ENCODE measurements at places on chromosomes 5 and 9.

GRCh38 chr5:72618708-72619107 lies 111.5 kb upstream of the ZNF366 start:
- DNase-seq = no peak

DNA sequence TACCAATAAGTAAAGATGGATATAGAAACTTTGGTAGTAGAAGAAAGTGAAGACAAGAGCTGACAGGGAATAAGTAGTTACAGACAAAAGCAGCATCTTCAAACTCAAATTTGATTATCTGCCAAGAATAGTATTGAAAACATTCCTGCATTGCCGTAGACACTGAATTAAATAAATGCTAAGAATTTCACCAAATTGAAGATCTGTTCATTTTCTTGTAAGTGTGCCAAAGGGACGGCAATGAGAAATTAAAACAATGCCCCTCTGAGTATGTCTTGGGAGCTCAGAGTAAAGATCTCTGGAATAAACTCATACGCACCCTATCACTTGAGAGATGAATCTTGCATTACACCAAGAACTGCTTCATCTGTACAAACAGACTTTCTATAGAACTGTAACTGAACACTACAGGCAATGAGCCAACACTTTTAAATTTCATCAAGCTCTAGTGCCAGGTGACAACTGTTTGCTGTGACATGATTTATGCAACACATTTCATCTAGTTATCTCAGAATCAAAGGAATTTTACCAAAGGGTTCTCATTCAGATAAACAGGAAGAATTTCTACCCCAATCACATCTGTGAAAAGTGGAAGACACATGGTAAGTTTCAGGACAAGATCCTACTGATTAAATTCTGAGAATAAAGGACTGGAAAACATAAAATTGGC lies 66.9 kb downstream of the RFX3 start:
- DNase-seq = no peak

GRCh38 chr9:16718952-16719351 lies 151.5 kb downstream of the BNC2 start:
- DNase-seq = no peak

- no peak for DNase-seq
Observed at GRCh38 chr5:180785121-180785781, 17.4 kb downstream of the MGAT1 start.

GRCh38 chr9:6194934-6195333 lies 20.7 kb upstream of the IL33 start:
- no peak for DNase-seq

Data from germinal center (tissue), 1 donor.